ENCODE measurements at places on chromosomes 6 and 20. TPM values are rescaled to one million over a fixed set of nuclear protein-coding genes. Genes with fewer than 3 reads are reported as not detected.

- no peak overlapping the region for H3K27ac ChIP-seq
- no peaks in the 10 kb centered on the region for H3K27me3 ChIP-seq
- no peak overlapping the region for H3K4me3 ChIP-seq
These were observed 12.8 kb downstream of the TEAD3 start for GRCh38 chr6:35483893-35484645.

- H3K4me1 ChIP-seq = peaks cover 45% of the 10 kb centered on the region
- peaks cover 15% of the 10 kb centered on the region for H3K36me3 ChIP-seq
- no peak overlapping the region for H3K4me3 ChIP-seq
- no peak overlapping the region for H3K27ac ChIP-seq
- no peak for DNase-seq
These were observed 24.1 kb downstream of the ATXN1 start for GRCh38 chr6:16736856-16737775.

Gene MLN
- not detected for total RNA-seq

- H3K4me1 ChIP-seq = peaks cover 3% of the 10 kb centered on the region
- H3K4me3 ChIP-seq = no peak overlapping the region
- no peak for DNase-seq
- no peaks in the 10 kb centered on the region for H3K27me3 ChIP-seq
- no peak overlapping the region for H3K27ac ChIP-seq
- H3K36me3 ChIP-seq = no peaks in the 10 kb centered on the region
These were observed 1.3 kb downstream of the C20orf202 start for GRCh38 chr20:1204576-1204975.

Gene TCP11
- total RNA-seq = not detected

DNA sequence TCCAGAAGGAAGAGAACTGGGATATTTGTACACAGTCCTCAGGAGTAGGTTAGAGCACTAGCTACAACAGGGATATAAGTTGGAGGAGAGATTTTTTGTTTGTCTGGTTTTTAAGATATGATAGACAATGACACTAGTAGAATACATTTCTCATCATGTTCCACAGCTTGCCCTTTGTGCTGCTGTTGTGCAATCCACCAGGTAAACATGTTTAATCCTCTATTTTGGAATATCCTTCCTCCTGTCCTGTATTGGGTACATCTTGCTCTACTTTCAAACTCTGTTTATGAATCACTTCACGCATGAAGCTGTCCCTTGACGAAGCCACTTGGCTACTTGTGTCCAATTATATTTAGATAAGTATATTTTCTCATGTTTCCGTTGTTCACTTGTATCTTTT is 153.6 kb upstream of the TENT5A start:
- no peak overlapping the region for H3K27ac ChIP-seq
- H3K4me3 ChIP-seq = no peak overlapping the region
- H3K36me3 ChIP-seq = no peaks in the 10 kb centered on the region
- no peaks in the 10 kb centered on the region for H3K4me1 ChIP-seq
- H3K27me3 ChIP-seq = no peaks in the 10 kb centered on the region

DNA sequence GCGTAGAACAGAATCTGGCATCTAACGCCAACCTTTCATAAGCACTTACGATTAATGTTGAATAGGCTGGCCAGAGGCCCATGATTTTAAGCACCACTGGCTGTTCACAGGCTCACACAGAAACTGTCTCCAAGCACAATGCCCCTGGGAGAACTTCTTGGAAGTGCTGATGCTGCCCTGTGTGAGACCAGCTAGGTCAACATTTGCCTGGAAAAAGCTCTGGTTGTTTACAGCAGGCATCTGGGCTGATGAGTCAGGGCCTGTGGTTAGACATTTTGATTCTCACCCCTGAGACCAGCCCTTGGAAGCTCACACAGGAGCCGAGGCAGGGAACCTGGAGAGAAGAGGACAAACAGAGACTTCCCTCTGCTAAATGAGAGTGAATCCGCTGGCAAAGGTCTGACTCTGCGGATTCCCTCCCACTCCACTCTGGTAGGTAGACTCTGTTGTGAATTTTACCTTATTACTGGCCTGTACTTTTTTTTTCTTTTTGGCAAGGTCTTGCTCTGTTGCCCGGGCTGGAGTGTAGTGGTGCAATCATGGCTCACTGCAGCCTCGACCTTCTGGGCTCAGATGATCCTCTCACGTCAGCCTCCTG is 6.8 kb upstream of the SULF2 start:
- peak; percentile 8 for DNase-seq
- peaks cover 18% of the 10 kb centered on the region for H3K27me3 ChIP-seq
- H3K4me3 ChIP-seq = no peak overlapping the region
- H3K27ac ChIP-seq = no peak overlapping the region

- no peaks in the 10 kb centered on the region for H3K4me1 ChIP-seq
- no peak overlapping the region for H3K27ac ChIP-seq
- no peaks in the 10 kb centered on the region for H3K36me3 ChIP-seq
- peaks cover 27% of the 10 kb centered on the region for H3K27me3 ChIP-seq
- no peak for DNase-seq
These were observed 148.2 kb upstream of the KCNG1 start for GRCh38 chr20:51171141-51171540.

Gene ALDH8A1
- 1.7 TPM for total RNA-seq

DNA sequence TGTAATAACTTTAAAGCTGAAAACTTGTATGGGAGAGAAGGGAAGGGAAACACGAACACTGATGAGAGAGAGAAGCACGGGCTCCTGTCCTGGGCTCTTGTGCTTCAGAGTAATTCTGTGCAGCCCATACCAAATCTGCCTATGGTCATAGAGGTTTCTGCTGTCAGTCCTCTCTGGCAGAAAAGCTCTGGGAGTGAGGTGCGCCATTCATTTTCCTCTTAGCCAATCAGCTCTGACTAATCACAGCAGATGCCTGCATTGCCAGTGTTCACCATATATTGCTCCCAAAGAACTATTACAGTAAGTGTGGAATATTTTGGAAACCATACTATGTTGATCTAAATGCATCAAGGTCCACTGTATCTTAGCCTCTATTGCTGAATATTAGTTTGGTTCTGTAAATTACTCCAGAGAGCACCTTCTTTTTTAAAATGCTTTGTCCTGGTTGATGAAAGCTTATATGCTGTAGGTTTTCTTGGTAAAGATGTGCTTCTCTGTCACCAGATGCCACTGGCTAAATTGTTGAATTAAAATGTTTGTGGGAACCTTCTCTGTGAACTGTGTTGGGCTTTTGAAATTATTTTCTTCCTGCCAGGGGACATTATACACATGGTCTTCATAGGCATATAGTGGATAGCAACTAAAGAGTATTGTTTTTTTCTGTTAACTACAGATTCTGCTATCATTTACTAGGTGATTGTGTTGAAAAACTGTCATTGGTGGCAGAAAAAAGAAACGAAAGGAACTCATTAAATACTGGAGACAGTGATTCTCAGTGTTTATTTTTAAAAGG is 38.3 kb downstream of the DCBLD1 start:
- no peaks in the 10 kb centered on the region for H3K36me3 ChIP-seq
- DNase-seq = no peak

DNA sequence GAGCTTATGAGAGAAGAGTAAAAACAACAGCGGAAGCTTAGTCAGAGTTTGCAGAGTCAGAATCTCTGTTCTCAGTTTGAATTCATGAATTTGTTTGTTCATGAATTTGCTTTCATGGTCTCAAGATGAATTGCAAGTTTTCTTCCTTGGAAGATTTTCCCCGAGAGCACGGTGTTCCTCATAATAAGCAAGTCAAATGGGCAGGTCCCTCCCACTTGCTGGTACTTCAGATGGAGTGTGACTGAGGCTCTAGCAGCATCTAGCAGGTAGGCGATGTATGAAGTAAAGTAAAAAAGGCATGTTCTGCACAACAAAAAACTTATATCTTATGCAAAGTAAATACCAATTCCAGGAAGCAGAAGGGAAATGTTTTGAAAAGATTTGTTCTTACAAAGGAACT is 15.5 kb upstream of the MLIP start:
- no peaks in the 10 kb centered on the region for H3K4me1 ChIP-seq
- H3K27me3 ChIP-seq = no peaks in the 10 kb centered on the region
- H3K36me3 ChIP-seq = no peaks in the 10 kb centered on the region
- DNase-seq = no peak
- no peak overlapping the region for H3K27ac ChIP-seq

DNA sequence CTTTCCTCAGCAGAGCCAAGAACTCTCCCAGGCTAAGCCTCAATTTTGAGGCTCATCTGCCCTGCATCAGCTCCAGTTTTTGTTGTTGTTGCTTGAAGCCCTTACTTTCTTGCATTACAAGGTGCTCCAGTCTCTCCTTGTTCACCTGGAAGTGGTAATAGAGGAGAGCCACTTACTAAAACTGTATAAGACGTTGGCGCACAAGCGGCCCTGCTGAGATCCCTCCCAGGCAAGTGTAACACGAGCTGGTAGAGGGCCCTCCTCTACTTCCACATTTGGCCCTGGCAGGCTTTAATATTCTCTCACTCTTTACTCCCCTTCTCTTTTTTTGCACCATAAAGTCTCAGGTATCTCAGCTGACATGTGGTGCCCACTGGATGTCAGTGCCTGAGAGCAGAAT is 19.5 kb downstream of the GCM2 start:
- no peak overlapping the region for H3K4me3 ChIP-seq
- no peak for DNase-seq
- H3K27ac ChIP-seq = no peak overlapping the region

Gene GDAP1L1
- total RNA-seq = 0.89 TPM

Measured in activated CD4-positive, alpha-beta T cell treated with anti-CD3 and anti-CD28 coated beads for 36 hours (primary cell).